ENCODE measurements at places on chromosomes 11 and 22.

GRCh38 chr11:65887723-65888162 lies 528 bp downstream of the FIBP start:
- DNase-seq: no peak

DNA sequence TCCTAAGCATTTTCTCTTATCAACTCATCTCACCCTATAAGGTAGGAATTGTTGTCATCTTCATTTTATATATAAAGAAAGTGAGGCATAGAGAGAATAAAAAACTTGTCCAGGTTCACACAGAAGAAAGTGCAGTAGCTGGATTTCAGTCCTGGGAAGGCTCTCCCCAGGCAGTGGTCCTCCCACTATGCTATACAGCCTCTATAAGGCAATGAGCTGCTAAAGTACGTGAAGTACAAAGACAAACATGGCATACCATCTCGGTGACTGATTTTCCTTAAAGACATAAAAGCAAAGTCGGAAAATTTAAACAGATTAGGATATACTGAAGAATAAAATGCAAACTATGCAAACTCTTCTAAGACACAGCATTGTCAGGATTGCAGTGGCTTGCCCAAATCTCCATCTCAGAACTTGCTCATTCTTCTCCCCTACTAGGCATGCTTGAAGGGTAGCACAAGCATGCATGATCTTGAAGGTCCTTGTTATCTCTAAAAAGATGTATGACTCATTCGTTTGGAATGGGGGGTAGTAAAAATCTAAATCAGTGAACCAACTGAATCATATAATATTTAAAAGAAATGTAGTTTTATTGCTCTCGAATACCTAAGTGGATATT lies 97.8 kb upstream of the CSNK2A3 start:
- DNase-seq: no peak

GRCh38 chr11:32172041-32172847 lies 81.4 kb downstream of the RCN1 start:
- no peak for DNase-seq

DNA sequence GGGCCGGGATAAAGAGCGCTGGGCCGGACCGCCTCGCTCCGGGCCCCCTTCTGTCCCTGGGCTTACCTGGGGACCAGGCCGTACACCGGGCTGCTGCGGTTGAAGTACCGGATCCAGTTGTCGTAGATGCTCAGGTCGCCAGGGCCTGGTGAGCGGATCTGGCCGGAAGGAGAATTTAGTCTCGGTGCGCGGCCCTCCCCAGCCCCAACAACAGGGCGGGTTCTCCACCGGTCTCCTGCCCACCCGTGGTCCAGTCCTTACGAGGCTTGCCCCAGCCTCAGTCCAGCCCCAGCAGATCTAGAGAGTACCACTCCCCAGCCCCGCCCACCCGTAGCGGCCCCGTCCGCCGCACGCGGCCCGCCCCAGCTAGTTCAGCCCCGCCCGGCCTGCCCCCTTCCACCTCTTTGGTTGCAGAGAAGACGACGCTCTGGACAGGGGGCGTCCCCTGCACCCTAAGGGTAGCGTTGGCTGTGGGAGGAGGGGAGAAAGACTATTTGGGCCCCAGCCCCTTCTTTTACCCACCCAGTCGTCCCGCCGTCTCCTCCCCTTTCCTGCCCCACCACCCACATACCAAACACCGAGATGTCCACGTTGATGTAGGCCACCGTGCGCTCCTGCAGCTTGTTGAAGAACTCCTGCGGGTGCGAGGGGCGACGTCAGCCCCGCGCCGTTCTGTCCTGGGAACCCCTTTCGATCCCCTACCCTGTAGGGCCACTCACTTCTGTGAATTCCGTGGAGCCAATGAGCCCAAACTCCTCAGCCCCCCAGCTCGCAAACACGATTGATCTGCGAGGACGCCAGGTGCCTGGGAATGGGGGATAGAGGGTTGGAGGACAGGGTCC lies 6.8 kb downstream of the SAC3D1 start:
- DNase-seq: no peak

- no peak for DNase-seq
Measured at GRCh38 chr22:20433191-20433590, 4.4 kb downstream of the SCARF2 start.

Data from stimulated activated CD8-positive, alpha-beta memory T cell treated with anti-CD3 and anti-CD28 coated beads, Interleukin-15, amount 100 ng/mL, for 24 hours (primary cell).